ENCODE measurements at places on chromosomes 4 and X.

GRCh38 chrX:81237516-81237915 is 35.6 kb downstream of the SH3BGRL start:
- DNase-seq: no peak

- DNase-seq: no peak
Observed at GRCh38 chr4:121583396-121583795, 113.4 kb downstream of the ANXA5 start.

DNA sequence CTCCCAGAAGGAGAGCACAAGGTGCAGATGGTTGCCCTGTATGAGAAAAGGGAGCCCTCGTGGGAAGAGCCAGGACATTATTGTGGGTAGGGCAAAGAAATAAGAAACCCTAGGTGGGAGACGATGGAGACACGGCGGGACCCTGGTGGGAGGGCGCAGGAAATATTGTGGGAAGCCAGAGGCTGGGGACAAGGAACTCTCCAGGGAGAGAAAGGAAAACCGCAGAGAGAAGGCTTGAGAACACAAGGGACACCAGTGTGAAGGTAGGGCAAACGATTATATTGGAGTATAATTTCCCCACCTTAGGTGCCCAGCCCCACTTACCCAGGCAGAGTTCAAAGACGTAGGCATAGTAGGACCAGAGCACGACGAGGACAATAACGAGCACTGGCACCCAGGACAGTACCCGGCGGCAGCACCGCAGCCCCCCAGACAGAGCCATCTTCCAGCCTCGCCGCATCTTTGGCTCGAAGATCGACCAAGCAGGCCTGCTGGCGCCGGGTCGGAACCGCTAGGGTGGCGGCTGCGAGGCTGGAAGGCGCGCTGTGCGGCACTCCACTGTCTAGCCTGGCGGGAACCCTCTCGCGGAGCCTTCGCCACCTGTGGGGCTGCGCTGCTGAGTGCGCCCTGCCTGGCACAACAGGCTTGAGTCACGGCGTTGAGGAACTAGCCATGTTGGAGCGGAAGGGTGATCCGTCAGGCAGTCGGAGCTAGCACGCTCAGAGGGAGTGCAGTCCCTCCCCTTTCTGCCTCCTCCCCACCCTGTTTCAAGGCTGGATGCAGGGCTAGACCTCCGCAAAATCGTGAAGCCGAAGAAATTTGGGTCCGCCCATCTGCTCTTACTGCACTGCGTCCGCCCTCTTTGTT is at the start of gene ZDHHC15:
Gene ZDHHC15 (minus strand): TSS at position 473 of the 867 bp plus-strand sequence. CDS start 13 bp downstream, at position 460.
- DNase-seq: peak; percentile 68

GRCh38 chrX:50442426-50443116 is 28.1 kb downstream of the DGKK start:
- no peak for DNase-seq

All from kidney tubule cell (primary cell).